ENCODE measurements at places on chromosomes 5 and 9. TPM values are rescaled to one million over a fixed set of nuclear protein-coding genes. Genes with fewer than 3 reads are reported as not detected.

LCN9 gene
- total RNA-seq: not detected

GFI1B gene
- 2.0 TPM for total RNA-seq

OBP2B gene
- not detected for total RNA-seq

OR4F3 gene
- total RNA-seq: 0.23 TPM

EIF4E1B gene
- not detected for total RNA-seq

MYOZ3 gene
- total RNA-seq: 10.7 TPM

IRX2 gene
- 19.0 TPM for total RNA-seq

LAMC3 gene
- 47.9 TPM for total RNA-seq

CLIC3 gene
- total RNA-seq: 2.5 TPM

RPS14 gene
- 2,051 TPM for total RNA-seq

MEIKIN gene
- not detected for total RNA-seq

SNCAIP gene
- 34.0 TPM for total RNA-seq

PCDHA9 gene
- 0.58 TPM for total RNA-seq

GEMIN5 gene
- total RNA-seq: 22.8 TPM

PLEKHG4B gene
- 10.0 TPM for total RNA-seq

CCDC192 gene
- not detected for total RNA-seq

PCDHB4 gene
- 3.8 TPM for total RNA-seq

ADRA1B gene
- 1.5 TPM for total RNA-seq

SNX2 gene
- total RNA-seq: 145 TPM

ANKRD33B gene
- total RNA-seq: 6.3 TPM

IL3 gene
- total RNA-seq: not detected

COQ4 gene
- total RNA-seq: 61.0 TPM

ARL10 gene
- total RNA-seq: 11.7 TPM

C6 gene
- 0.88 TPM for total RNA-seq

RNF180 gene
- total RNA-seq: 20.1 TPM

GABRA1 gene
- total RNA-seq: 0.29 TPM

CXXC5 gene
- 196 TPM for total RNA-seq

IL13 gene
- not detected for total RNA-seq

SLC1A3 gene
- total RNA-seq: 5.2 TPM

LCN12 gene
- 10.2 TPM for total RNA-seq

IFNA21 gene
- total RNA-seq: not detected

LHX3 gene
- total RNA-seq: not detected

GRXCR2 gene
- 0.29 TPM for total RNA-seq

JADE2 gene
- 26.9 TPM for total RNA-seq

FAM120AOS gene
- total RNA-seq: 30.2 TPM

CARD19 gene
- 38.4 TPM for total RNA-seq

CENPH gene
- 10.2 TPM for total RNA-seq

RNF14 gene
- 58.0 TPM for total RNA-seq

GPR150 gene
- not detected for total RNA-seq

TMEM174 gene
- total RNA-seq: 6.8 TPM

DNM1 gene
- total RNA-seq: 71.9 TPM

ZNF367 gene
- 8.5 TPM for total RNA-seq

OR1J2 gene
- not detected for total RNA-seq

GLRA1 gene
- not detected for total RNA-seq

SHOC1 gene
- 1.2 TPM for total RNA-seq
